ENCODE measurements at places on chromosomes 7 and 10.

- no peak for DNase-seq
Measured at GRCh38 chr10:123100030-123100762, 35.6 kb upstream of the HMX3 start.

DNA sequence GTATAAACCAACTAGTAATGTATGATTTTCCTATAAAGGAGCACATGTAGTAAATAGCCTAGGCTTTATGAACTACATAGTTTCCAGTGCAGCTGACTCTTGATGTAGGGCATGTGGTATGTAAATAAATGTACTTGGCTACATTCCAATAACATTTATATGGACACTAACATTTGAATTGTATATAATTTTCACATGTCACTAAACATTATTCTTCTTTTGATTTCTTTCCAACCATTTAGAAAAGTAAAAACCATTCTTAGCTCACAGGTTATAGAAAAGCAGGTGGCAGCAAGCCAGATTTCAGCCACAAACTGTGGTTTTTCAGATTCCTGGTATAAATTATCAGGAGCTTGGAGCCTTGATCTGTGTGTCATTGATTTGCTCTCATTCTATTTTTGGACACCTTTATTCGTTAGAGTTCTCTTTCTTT is 1182.0 kb downstream of the CNTNAP2 start:
- DNase-seq: no peak

- DNase-seq: no peak
Measured at GRCh38 chr10:111338035-111338434, 261.2 kb downstream of the ADRA2A start.

DNA sequence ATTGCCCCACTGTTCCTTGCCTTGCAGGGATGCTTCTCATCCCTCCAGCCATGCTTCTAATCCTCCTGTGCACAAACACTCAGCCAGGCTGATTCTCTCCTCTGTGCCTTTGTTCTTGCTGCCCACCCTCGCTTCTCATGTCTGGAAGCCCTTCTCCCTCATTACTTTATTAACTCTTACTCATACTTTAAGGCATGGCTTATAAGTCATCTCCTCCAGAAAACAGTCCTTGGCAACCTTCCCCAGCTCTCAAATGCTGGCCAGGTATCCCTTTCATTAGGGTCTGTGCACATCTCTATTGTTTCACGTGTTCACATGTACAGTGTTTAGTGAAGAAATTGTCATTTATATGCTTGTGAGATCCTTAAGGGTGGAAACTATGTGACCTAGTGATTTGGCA is 62.9 kb downstream of the ITGB8 start:
- DNase-seq: no peak

GRCh38 chr7:49773936-49774458 is 559 bp downstream of the VWC2 start:
- DNase-seq: no peak

GRCh38 chr10:1739751-1740150 is 2.4 kb upstream of the ADARB2 start:
- peak; percentile 18 for DNase-seq

DNA sequence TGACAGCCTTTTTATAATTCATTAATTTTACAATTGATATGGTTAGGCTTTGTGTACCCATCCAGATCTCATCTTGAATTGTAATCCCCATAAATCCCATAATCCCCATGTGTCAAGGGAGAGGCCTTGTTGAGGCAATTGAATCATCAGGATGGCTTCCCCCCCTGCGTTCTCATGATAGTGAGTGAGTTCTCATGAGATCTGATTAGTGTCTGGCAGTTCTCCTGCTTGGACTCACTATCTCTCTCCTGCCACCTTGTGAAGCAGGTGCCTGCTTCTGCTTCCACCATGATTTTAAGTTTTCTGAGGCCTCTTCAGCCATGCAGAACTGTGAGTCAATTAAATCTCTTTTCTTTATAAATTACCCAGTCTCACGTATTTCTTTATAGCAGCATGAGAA is 165.7 kb upstream of the GNAI1 start:
- no peak for DNase-seq

DNA sequence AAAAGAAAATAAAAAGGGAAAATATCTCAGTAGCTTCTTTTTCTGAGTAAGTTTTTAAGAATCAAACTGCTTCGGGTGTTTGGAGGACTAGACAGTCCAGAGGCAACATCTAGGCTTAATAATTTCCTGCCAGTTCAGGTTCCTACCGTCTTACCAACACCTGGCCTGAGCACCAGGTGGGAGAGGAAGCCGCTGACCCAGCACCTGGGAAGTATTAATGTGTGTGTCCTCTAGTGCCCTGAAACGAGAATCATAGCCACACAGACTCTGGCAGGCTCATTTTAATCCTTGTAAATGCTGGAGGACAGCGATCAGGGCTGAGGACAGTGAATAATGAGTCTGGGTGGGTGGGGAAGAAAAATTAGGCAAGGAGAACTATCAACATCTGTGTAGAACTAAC is 137.4 kb downstream of the ZNF438 start:
- DNase-seq: no peak

- no peak for DNase-seq
Measured at GRCh38 chr10:23192712-23193434, 761 bp downstream of the PTF1A start.

- no peak for DNase-seq
Measured at GRCh38 chr10:116810120-116810500, 39.2 kb upstream of the ENO4 start.

DNA sequence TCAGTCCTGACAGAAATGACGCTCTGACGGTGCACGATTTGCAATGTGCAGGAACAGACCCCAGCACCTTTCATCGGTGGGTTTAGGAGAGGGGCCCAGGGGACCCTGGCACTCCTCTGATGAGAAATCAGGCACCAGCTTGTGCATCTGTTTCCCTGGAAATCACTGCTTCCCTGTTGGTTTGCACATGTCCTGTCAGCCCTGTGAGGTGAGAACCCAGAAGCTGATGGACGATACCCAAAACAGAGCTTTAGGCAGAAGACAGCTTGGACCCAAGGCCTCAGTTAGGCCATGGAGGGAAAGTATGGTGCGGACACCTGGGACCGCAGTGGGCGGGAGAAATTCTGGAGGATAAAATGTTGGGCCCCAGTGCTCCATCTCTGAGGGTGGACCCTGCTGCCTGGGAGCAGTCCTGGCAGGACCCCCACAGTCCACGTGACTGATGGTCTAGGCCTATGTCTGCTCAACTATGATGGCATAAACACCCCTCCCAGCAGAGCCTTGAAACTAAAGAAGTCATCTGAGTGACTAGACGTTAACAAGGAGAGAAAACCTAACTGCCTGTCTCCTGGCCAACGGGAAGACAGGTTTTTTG is 242.8 kb downstream of the PTPRN2 start:
- DNase-seq: no peak

DNA sequence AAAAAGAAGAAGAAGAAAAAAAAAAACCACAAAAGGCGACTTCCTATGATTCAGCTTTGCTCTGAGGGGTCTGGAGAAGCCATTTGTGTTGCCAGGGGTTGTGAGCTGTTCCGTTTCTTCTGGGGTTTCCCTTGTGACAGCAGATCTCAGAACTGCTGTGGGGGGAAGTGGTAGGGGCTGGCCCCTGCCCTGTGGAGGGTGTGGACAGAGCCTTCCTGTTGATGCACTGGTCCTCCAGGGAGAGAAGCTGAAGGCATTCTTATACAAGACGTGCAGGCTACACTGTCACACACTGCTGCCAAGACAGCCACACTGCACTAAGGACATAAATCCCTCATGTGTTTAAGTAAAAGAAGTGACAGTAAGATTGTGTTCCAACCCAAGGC is 17.3 kb upstream of the CSGALNACT2 start:
- no peak for DNase-seq

DNA sequence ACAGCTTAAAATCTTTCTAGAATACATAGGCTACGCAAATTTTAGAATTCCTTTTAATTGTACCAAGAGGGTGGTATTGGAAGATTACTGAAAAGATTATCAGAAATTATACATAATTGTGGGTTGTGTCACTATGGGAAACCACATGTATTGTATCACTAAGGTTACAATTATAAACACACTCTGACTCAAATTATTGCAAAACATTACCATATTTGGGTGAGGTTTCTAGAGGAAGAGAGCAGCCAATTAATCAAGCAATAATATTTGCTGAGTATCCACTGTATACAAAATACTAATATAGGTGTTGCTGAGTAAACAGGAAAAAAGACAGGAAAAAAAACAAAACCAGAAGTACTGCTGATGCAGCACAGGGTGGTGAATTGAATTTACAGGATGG is 3.1 kb upstream of the CAPZA2 start:
- no peak for DNase-seq

DNA sequence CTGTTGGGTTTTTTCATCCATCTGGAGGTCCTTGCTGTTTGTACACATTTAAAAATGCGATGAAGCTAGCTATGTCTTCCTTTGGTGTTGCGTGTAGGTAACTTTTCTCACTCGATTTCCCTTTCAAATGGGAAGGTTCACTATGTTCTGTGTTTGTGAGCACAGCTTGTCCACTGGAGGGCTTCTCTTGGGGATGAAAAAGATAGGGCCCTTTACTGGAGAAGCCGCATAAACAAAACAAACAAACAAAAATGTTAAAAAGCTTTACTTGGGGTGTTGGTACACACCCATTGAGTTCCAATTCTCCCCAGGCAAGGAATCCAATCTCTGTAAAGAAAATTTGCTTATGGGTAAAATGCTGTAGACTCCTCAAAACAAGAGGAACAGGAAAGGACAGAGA is 23.4 kb downstream of the CYTH3 start:
- DNase-seq: no peak

DNA sequence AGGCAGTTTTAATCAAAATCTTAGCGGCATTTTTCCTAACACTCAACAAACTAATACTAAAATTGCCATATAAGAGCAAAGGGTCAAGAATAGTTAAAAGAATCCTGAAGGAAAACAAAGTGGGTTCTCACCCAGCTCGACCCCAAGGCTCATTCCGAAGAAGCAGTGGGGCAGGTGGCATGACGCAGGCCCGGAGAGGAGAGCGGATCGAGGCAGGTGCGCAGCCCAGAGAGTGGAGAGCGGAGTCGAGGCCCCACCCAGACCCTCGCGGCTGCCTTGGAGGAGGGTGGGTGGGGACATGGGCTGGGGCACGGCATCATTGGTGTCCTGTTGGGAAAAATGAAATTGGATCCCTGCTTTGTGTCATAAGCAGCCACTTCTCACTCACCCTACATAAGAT is 109.8 kb downstream of the INPP5A start:
- no peak for DNase-seq

GRCh38 chr7:16677978-16678494 is 32.1 kb downstream of the BZW2 start:
- DNase-seq: no peak

DNA sequence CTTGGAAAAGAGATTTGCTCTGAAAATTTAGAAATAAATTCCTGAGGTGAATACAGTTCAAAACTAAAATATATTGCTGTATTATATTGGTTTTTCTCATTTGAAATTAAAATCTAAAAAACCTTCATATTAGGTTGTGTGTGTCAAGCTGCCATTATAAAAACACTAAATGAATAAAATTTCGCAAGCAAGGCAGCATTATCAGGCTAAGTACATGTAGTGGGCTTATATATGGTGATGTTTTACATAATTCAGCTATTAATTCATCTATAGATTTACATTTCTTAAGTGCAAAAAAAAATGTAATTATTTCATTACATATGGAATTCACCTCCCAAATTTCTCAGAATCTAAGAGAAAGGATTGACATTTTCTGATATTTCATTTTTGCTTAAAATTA is 5.3 kb downstream of the MEOX2 start:
- no peak for DNase-seq

- DNase-seq: no peak
Measured at GRCh38 chr7:39130274-39130673, 152.6 kb downstream of the POU6F2 start.

GRCh38 chr10:35259769-35260397 is 76.4 kb upstream of the CCNY start:
- no peak for DNase-seq

DNA sequence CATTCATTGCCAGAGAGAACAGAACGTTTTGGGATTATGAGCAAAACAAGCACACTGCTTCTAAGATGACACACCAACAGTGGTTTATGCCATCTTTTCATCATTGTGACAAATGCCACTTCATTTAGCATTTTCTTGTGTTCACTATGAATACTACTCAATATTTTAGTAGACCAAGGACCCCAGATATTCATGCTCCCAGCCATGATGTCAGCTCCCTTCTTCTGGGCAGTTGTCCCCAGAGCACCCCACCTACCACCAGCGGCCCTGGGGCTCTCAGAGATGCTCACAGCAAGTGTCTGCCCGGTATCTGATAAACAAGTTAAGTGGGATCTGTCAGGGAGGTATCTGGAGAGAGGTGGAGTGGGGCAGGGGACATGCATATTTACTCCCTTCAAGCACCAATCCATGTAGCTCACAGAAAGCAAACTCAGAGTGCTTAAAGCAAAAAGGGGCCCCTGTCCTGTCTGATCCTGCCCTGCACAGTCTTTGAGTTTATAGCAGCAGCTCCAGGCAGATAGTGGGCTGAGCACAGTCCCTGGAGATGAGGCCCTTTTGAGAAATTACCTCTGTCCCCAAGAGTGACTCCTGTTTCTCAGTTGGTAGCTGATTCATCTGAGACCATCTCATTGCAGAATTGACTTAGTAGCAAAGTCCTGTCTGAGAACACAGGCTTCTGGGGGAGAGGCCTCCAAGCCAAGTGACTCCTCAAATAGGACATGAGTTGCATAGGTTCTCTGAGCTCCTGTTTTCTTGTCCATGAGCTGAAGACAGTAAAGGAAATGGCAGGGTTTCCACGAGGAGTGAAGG is 281.8 kb upstream of the KLF6 start:
- DNase-seq: no peak

GRCh38 chr10:21808550-21808949 is 195.0 kb downstream of the DNAJC1 start:
- no peak for DNase-seq

Measured in head of caudate nucleus (tissue), 42 donors.